Activated T-cell treated with anti-CD3 and anti-CD28 coated beads, Interleukin-2, amount 50 U/mL, for 4 hours (primary cell): ENCODE measurements at places on chromosomes 3 and 15.

GRCh38 chr3:66196633-66197032 lies 24.2 kb upstream of the SLC25A26 start:
- DNase-seq: no peak

DNA sequence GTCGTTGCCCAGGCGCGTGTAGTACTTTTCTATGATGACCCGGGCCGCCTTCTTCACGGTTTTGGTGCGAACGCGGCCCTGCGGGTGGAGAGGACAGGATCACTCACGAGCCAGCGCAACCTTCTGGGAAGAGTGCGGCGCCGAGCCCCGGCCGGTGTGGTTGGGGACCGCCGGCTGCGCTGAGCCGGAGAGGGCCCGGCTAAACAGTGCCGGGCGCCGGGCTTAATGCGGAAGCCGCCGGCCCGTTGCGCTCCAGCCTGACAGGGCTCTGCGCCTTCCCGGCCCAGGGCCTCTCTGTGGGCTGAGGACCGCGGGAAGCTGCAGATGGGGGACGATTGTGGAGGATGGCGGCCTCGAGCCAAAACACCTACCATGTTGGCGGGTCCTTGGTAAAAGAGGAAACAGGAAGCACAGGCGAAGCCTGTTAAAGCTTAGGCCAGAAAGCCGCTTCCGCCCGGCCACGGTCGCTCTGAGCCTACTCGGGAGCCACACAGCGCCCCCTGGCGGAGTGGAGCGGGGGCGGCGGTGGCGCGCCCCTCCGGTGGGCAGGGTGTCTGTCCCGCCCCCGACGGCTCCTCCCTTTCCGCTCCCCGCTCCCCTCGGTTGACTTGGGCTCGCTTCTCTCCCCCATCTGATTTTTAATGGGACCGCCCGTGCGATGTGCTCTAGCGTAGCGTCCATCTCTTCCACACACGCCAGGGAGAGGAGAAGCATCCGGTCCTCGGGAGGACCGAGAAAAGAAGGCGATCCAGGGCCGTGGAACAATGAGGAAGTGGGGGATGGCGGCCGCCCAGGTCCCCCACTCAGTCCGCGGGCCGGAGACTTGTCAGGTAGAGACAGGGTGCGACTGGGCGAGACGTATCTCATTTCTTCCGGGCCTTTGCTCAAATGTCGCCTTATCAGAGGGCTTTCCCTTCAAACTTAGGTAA lies at the start of gene RPS17:
Gene RPS17 (minus strand): TSS at position 403 of the 929 bp plus-strand sequence. CDS start 29 bp downstream, at position 374.
- peak; percentile 99 for DNase-seq

GRCh38 chr15:31489801-31490646 lies 163.4 kb downstream of the KLF13 start:
- peak; percentile 36 for DNase-seq

- DNase-seq: no peak
Observed at GRCh38 chr3:6416049-6416661, 444.8 kb upstream of the GRM7 start.

DNA sequence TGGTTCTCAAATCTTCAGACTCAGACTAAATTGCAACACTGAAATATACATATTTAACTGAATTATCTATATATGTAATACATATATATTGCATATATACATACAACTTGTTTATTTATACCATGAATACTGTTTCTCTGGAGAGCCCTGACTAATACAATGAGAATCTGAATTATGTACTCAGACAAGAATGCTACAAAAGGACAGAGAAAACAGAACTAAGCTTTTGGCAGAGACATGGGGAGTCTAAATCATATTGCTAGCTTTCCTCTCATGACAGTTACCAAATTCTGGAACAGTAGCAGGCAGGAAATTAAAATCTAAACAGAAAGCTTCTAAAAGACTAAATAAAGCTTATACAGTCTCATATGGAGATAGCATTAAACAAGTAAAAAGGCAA lies 142.4 kb upstream of the KCNMB2 start:
- no peak for DNase-seq

- no peak for DNase-seq
Observed at GRCh38 chr3:138383715-138384465, 35.5 kb downstream of the MRAS start.

DNA sequence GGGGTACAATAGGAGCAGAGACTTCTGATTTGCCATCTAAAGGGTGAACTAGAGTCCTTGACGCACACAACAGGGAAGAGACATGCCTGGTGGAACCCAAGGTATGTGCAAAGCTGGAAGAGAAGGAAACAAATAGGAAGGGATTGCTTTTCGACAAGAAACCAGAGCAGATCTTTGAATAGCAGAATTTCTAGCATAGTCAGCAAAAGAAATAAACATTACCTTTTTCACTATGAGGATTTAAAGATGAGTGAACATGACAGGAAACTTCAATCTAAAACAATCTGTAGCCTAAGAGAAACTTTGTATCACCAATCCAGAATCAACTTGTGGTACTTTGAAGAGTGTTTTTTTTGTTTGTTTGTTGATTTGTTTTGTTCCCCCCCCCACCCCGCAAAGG lies 4.9 kb downstream of the IL5RA start:
- DNase-seq: no peak

DNA sequence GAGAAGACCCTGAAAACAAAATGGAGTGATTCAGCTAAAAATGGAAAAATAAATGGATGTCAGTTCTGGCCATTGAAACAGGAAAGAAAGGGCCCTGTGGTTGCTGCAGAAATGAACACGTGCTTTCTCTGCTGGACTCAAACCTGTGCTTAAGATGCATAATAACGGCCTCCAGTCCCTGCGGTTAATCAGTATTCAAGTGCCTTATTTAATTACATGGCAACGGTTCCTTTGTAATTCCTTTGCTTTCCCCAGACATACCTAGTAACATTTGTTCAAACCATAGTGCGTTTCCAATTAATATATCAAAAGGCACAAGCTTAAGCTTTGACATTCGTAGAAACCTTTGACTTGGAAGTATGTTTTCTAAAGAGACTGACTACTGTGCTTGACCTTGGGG lies 428.3 kb downstream of the GABRG3 start:
- no peak for DNase-seq

DNA sequence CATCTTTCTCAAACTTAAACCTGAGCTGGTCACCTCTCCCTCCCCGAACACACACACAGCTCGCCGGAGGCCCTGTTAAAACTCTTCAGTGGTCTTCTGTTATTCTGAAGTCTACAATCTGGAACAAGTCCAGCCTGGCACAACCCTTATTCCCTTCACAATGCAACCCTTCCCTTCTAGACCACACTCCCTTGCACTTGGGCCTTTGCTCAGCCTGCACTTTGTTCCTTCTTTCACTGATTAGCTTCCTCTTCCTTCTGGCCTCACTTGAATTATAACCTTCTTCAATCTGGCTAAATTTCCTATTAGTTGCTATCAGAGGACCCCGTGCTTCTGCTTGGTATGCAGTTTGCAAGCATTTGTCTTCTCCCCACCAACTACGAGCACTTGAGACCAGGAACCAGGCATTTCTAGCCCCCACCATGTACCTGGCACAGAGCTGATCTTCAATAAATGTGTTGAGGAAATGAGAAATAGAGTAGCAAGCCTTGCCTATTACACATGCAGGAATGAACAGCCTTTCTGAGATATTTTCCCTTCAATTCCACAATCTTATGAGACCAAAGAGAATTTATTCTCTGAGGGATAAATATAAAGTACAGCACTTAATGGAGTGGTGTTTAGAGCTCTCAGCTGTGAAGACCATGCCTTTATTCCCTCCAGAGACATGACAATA lies 663.1 kb upstream of the ADAMTS9 start:
- no peak for DNase-seq

GRCh38 chr15:37931321-37931720 lies 3.1 kb upstream of the TMCO5A start:
- DNase-seq: no peak

DNA sequence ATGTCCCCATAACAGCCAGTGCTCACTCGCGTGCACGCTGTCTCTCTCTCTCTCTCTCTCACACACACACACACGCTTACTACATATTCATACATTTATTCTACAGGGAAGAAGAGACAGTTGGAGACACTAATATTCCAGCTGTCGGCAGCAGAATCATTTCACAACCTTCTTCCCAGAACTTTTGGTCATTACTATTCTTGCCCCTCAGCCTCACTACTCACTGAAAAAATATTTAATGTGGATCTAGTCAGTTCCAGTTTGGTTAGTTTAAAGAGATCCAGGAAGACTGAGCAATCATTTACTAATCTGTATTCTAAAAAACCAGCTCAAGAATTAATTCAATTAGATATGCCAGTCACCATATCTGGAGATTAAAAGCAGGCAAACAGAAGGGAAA lies 394.9 kb downstream of the PTPRG start:
- no peak for DNase-seq

- no peak for DNase-seq
Observed at GRCh38 chr3:178274711-178275110, 261.5 kb upstream of the KCNMB2 start.

- no peak for DNase-seq
Observed at GRCh38 chr3:16768014-16768413, 116.7 kb upstream of the PLCL2 start.

DNA sequence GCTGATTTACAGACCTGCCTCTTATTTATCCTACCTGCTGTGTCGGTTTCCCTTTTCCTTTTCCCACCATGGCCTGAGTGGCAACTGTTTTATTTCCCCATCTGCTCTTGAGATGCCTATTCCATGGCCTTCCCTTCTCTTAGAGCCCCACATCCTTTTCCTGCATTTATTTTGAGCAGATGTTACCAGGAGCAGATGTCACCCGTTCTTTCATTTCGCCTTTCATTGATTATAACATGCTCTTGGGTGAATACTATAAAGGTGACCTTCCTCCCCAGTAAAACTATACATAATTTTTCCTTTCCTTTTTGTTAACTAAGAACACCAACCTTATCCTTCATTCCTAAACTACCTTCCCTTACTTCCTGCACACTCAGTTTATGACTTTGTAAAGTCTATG lies 8.5 kb upstream of the P2RY1 start:
- no peak for DNase-seq

- no peak for DNase-seq
Observed at GRCh38 chr3:13274125-13274524, 146.0 kb downstream of the NUP210 start.

DNA sequence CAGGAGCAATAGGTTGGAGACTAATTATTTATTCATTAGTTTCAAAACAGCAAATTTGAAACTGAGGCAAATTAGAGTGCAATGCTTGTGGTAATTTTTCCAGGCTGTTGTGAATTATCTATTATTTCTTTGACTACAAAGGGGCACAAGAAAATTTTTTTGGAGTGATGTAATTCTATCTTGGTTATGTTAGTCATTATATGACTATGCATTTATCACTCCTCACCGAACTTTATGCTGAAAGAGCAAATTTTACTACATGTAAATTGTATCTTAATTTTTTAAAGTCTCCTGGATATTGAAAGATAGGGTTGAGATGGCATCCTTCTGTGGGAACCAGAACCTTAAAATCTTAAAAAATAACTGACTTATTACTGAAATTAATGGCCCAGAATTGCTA lies 320.0 kb upstream of the ROBO1 start:
- no peak for DNase-seq

DNA sequence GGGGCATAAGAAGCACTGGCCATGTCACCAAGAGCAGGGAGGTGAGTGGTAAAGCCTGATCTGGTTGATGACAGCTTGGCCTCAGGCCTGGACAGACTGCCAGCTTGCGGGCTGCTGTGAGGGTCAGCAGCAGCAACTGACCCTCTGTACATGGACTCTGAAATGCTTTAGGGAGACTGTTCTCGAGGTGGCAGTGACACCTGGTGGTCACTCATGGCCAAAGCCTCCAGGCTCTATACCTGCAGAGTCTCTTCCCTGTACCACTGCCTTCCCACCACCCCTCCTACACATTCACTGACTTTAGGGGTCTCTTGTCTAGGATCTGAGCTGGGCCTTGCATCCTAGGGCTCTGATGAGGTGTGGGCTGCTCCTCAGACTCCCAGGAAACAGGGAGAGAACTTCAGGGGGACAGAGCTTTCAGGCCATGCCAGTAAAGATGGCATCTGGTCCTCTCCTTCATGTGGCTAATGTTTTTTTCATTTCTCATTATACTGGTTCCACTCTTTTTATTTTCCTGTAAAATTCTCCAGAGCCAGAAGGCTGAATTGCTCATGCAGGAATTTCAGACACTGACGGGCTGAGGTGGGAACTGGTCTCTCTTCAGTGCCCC lies 17.2 kb upstream of the TIMP4 start:
- DNase-seq: no peak

- no peak for DNase-seq
Observed at GRCh38 chr3:190495354-190495753, 18.5 kb upstream of the IL1RAP start.

- no peak for DNase-seq
Observed at GRCh38 chr15:101168463-101168824, 83.4 kb downstream of the CHSY1 start.

GRCh38 chr15:63499611-63500010 lies 4.8 kb upstream of the USP3 start:
- DNase-seq: no peak

DNA sequence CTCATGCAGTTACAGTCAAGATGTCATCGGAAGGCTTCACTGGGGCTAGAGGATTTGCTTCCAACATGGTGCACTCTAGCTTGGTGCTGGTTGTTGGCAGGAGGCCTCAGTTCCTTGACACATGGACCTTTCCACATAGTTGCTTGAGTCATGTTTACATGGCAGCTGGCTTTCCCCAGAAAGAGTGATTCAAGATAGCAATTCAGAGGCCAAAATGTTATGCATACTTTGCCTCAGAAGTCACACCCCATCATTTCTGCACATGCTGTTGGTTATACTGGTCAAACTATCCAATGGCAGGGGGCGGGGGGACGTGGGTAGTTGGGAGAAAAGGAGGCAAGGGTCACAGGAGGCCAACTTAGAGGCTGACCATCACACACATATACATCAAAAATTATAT lies 58.7 kb downstream of the FOXB1 start:
- no peak for DNase-seq

DNA sequence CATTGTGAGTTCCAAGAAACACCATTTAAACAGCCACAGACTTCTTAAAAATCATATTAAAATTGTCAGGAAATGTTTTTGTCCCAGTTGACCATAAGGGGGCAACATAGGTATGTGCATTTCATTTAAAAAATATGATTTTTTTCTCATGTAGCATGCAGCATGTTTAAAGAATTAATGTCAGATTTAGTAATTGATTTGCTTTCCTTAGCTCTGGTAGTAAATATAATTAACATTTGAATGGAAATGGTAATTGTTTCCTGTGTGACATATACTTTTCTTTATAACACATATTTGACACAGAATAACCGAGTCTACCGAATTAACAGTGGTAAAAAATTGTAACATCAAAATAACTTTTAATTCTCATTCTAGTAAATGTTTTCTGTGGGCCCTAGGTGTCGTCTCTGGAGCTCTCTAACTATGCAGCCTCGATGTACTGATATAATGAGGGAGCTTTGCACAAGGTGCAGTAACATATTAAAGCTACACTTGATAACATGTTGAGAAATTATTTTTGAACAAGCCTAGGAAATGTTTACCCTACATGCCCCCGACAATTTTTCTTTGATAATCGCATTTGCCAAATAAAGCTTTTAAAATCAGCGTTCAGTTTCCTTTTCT lies 34.9 kb downstream of the NXPE3 start:
- DNase-seq: no peak

- no peak for DNase-seq
Observed at GRCh38 chr3:173826416-173826815, 428.9 kb downstream of the NLGN1 start.
